NCI-H1436 (cell line): ENCODE measurements at places on chromosomes 3 and 15.

DNA sequence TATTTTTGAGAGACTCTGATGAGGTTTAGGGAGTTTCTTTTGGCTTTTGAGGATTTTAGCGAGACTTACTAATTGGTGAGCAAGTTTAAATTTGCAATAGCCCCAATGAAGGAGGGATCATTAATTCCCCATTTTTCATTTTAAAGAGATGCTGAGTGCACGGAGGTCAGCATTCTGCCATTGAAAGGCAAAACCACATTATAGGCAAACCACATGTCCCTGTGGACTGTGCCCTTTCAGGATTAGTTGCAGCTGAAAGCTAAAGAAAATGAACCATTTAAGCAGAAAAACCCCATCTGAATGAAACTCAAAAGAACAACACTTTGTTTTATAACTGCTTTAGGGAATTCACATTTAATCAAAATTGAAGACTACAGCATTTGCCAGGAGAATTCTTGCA, 246.5 kb downstream of the PDZRN3 start:
- DNase-seq, result no peak

DNA sequence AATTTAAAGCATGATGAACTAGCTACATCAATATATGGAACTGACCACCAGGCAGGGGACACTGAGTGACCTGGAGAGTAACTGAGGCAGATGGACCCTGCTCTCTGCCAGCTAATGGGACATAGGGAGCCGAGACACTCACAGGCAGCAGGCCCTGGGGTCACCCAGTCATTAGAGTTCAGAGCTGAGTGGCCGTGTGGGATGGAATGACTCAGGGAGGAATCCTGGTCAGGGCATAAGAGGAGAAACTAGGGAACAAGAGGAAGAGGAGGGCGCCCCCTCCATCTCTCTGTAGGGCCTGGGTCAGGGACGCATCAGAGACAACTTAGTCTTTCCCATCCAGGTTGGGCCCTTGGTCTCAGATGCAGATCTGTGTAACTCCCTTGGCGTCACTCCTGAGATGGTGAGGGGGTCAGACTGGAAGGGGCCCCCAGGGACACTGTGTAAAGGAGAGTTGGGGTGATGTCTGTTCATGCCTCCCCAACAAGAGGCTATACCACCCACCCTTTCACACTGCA, 39.8 kb downstream of the CCDC12 start:
- DNase-seq, result no peak

- DNase-seq, result no peak
Measured at GRCh38 chr3:182063742-182064141, 352.0 kb downstream of the SOX2 start.

DNA sequence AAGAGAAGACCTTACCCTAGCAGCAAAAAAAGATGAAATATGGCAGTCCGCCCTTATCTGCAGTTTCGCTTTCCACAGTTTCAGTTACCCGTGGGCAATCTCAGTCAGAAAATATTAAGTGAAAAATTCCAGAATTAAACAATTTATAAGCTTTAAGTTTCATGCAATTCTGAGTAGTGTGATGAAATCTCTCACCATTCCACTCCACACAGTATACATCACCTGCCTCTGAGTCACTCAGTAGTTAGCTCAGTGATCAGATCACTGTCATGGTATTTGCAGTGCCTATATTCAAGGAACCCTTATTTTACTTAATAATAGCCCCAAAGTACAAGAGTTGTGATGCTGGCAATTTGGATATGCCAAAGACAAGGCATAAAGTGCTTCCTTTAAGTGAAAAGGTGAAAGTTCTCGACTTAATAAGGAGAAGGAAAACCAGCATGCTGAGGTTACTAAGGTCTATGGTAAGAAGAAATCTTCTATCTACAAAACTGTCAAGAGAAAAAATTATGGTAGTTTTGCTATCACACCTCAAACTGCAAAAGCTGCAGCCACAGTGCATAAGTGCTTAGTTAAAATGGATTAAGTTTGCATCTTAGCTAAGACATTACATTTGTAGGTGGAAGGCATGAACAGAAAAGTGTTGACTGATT, 48.1 kb downstream of the HSPBAP1 start:
- no peak for DNase-seq

DNA sequence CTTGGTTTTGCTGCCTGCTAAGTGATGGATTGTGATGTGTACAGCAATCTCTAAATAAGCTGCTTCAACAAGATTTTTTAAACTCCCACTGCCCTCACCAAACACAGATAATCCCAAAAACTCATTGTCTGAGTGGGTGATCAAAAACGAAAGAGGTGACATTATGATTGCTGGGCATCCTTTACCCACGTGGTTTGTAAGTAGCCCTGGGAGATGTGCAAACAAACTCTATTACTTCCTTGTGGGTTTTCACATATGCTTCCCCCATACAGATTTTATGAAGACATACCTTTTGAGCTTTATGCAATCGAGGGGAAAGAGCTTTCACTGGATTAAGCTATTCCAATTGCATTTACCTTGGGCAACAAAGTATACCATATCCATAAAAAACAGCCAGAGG, 1000.4 kb downstream of the FHIT start:
- DNase-seq, result no peak

DNA sequence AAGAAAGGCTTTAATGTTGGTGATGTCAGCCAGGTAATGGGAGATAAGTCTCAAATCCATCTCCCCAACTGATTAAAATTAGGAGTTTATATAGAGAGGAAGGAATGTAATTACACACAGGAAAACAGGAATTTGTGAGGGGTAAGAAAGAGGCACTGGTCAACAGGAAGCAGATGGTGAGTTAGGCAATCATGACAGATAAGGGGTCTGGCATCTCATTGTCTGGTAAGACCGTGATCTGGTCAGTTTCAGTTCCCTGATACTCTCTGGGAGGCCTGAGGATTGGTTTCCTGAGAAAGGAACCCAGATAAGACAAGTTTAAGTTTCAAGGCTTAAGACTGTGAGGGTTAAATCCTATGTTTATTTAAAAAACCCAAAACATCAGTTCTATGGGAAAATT, 414.7 kb upstream of the ARRDC4 start:
- no peak for DNase-seq

DNA sequence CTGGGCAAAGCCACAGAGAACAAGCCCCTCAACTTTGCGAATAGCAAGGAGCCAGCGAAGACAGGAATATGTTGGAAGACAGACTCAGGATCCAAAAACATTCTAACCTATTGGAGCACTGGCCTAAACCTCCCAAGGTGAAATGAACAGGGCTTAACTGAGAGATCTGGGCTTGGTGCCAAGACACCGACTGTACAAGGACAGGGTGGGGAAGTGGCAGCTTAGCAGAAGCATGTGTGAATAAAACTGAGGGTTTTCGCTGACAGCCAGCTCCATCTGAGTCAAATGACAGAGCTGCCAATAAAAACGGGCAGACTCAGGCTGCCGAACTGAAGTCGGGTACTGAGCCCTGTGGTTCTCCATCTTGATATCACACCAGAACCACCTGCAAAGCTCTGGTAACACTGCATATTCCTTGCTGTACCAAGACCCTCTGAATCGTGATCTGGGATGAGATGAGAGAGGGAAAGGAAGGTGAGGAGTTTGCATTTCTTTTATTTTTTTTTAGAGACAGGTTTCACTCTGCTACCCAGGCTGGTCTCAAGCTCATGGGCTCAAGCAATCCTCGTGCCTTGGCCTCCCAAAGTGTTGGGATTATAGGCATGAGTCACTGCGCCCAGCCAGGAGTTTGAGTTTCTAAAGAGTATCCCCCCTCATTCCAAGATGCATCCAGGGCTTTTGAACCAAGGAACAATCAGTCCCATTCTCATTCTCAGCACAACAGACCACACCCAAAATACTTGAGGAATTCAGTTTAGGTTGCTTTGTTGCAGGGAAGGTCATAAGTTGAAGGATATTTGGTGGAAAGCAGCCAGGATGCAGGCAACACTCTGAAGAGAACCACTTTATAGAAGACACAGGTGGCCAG, 6.0 kb upstream of the PLCB2 start:
- peak; percentile 63 for DNase-seq

DNA sequence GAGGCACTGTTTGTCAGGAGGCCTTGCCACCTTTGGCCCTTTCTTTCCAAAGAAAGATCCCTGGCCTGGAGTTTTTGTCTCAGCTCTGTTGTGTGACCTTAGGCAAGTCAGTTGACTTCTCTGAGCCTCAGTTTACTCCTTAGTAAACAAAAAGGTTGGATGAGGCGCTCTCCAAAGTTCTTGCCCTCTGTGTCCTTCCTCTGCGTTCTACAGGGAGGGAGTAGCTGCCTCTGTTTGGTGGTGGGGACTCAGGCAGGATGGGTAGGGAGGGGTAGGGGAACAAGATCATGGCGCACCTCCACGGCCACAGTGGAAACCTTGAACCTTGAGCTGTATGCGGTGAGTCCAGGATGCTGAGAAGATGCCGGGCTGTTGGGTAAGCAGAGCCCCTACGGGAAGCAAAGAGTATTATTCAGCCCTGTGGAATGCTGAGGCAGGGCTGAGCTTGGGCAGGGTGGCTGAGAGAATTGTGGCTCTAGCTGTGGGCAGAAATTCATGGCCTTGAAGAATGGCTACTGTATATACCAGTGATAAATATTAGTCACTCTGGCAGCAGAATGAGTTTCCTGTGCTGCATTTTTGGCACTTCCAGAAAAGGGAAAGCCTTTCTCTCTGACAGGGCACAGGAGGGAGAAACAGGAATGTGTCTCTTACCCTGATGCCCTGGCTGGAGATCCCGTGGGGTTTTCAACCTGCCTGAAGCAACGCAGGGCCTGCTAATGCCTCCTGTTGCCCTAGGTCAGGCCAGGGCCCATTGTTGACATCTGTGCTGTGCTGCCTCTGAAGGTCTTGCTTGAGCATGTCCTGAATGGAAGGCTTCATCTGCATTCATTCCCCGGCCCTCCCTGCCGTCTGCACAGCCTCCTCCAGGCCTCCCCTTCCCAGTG, 39.9 kb downstream of the SMAD3 start:
- DNase-seq, result no peak

DNA sequence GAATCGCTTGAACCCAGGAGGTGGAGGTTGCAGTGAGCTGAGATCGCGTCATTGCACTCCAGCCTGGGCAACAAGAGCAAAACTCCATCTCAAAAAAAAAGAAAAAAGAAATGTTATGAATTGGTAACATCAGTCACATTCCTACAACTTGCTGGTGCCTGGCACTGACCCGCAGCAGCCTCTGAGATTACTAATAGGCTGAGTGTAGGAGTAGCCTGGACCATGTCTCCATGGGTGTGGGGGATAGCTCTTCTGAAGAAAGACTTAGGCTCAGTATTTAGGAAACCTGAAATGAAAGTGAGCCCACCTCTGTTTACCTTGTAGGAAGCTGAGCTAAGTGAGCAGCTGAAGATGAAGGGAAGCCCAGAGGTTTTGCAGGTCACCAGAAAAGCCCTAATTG, 148.3 kb downstream of the LRRC28 start:
- no peak for DNase-seq

DNA sequence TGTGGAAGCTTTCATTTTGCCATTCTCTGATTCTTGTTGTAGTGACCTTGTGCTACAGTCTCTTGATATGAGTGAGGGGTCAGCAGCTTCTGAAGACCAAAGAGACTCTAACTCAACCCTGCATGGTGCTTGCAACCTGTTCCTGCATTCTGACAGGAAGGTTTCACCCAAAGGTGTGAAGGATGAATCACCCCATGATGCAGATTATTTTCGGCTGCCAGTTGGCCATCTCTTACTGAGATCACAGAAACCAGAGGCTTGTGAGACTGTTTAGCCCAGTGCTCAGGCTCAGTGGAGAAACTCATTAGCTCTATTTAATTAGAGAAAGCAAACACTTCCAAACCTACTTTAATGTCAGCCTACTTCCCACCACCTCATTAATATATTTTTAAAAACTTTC, 29.2 kb upstream of the TPRG1 start:
- no peak for DNase-seq

GRCh38 chr3:63961891-63962290, 49.7 kb upstream of the SCAANT1 start:
- DNase-seq, result no peak

GRCh38 chr3:13479332-13479581, 849 bp upstream of the HDAC11 start:
- DNase-seq, result no peak

DNA sequence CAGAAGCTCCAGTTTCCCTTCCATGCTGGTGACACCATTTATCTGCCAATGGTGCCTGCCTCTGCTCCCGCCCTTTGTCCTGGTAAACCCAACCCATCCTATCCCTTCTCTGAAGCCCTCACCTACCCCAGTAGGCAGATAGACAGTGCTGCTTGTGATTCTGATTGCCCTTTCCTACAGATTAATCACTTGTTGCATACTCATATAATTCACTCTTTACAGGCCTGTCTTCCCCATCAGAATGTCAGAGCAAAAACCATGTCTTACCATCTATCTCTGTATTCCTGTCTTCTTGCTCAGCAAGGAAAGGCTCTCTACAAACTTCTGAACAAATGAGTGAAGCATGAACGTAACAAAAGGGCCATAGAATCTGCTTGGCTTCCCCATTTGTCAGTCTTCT, 47.9 kb downstream of the MRPS25 start:
- DNase-seq, result no peak

DNA sequence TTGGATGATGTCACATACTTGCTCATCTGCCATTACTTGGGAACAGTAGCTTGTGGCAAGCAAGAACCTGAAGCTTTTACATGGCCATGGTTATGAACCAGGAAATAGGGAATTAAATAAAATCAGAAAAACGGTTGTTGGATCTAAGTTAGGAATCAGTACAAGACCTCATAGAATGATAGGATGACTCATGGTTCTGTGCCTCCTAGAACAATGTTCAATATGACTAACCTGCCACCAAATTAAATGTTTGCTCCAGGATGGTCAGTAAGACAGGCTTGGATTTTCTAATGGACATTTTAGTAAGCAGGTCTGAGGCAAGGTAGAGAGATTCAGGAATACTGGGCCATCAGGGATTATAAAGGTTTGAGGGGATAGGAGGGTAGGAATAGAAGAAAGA, 218.9 kb downstream of the PLOD2 start:
- DNase-seq, result no peak
